COR-L47 (cell line): ENCODE measurements at places on chromosomes 5 and 9.

GRCh38 chr9:135474915-135475314 lies 4.7 kb upstream of the PPP1R26 start:
- DNase-seq: no peak

- no peak for DNase-seq
These were observed 40.2 kb upstream of the ARAP3 start for GRCh38 chr5:141722266-141722665.

GRCh38 chr5:54785729-54786591 lies 199.4 kb downstream of the ESM1 start:
- peak; percentile 40 for DNase-seq

DNA sequence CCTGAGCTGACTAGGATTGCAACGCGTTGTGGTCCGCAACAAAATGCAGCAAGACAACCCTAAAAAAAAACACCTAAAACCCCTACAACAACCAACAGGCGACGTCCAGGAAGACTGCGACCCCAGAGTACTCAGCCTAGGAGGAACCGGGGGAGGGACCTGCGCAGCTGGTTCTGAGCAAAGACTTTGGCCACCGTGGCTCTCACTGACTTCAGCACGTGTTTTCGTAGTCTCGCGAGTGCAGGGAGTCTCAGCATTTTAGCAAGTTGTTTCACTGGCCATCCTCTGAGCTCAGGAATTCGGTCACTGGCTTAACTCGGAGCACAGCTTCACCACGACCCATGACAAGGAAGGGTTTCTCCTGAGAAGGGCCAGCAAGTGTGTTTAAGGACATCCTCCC lies 8.6 kb upstream of the ZDHHC11 start:
- DNase-seq: no peak

GRCh38 chr5:404666-405241 lies 38.2 kb upstream of the EXOC3 start:
- DNase-seq: no peak

GRCh38 chr5:61638476-61638875 lies 306.4 kb downstream of the ZSWIM6 start:
- DNase-seq: no peak

DNA sequence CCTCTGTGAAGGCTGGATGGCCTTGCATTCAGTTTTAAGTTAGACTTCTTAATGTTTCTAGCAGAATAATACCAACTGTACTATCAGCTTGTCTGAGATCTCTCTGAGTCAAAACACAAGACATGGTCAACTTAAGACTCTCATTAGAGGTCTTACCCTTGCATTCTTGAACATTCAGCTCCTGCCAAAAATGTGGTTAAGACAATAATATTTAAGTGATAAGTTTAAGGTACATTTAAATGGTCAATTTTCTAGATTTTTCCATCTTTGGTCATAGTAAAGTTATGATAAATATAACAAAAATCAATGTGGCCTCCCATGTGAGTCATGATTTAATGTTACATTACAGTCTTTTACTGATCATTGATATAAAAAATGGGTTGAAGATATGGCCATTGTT lies 75.0 kb downstream of the NR2F1 start:
- DNase-seq: no peak

DNA sequence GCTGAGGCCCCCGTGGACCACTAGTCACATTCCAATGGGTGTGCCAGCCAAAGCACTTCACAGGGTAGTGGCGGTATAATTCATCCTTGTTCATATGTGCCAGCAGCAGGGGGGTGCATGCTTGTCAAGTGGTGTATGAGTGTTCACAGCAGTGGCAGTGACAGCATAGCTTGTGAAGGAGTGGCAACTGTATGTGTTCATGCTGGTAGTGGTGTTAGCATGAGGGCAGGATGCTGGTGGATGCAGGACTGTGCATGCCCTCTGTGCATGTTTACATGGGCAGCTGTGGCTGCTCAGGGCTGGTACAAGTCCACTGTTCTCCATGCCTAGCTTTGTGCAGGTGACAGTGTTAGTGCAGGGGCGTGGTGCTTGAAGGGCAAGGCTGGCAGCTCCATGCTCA lies 253.4 kb upstream of the DMAC1 start:
- no peak for DNase-seq

DNA sequence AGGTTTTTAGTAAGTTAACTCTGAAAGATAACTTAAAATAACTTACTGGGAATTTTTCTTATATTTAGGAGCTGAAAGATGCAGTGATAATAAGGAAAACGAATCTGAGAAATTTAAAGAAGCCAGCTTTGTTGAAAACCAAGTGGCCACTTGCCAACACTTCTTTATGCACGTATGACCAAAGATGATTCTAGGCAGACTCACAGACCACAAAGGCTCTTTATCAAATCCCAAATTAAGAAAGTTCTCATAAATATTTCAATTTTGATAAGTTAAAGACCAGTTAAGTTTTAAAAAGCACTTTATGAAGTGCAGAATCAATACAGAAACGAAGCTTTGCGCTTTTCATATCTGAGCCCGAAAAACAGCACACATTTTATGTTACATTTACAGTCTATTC lies 1.5 kb downstream of the AFF4 start:
- DNase-seq: peak; percentile 3

DNA sequence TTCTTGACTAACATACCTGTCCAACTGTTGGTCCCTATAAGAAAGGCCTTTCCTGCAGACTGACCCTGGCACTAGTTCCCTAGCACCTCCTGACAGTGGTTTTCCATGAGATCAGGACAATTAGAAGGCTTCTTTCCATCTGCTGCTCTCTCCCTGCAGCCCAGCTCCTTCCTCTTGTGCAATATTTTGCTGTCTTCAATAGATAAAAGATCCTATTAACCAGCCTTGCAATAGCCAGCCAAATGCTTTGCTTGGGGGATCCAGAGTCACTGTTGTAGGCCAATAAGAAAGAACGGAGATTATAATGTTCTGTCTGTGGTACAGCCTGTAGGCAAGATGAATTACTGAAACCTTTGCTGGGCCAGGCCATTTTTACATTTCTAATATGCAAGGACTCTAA lies 18.4 kb upstream of the NME5 start:
- no peak for DNase-seq

GRCh38 chr5:179865491-179866240 lies 7.0 kb upstream of the MRNIP start:
- no peak for DNase-seq

GRCh38 chr5:105304859-105305258 lies 1742.3 kb upstream of the NUDT12 start:
- DNase-seq: no peak

DNA sequence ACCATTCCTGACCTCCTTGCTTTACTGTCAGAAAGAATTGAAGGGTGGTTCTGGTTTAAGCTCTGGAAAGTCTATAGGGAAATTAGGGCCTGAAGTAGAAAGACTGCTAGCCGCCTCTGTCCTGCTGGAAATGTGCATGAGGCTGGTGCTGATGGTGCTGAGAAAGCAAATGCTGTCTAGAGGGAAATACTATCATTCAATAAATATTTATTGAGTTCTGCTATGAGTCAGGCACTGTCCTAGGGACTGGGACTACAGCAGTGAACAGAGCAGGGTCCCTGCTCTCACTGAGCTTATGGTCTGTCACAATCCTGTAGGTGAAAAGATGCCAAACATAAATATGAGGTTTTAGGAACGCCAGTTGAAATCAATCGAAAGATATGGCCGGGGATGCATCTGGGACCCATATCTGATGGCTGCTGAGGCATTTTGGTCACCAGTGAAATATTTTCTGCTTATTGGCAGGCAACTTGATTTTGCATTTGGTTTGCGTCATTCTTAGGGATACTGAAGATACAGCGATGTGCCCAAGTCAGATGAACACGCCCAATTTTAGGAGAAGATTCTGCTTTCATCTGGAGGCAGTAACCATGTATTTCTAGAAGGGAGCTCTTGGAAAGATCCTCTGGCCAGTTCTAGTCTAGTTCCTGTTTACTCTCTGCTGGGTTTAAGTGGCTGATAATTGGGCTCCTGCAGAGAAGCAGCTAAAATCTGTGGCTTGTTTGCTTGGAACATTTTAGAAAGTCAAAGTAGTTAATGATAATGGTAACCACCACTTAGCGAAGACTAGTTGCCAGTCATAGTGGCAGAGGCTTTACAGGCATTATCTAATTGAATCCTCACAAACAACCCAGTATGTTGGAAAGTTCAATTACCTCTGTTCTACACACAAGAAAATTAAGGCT lies 73.3 kb downstream of the INSYN2B start:
- DNase-seq: peak; percentile 76

DNA sequence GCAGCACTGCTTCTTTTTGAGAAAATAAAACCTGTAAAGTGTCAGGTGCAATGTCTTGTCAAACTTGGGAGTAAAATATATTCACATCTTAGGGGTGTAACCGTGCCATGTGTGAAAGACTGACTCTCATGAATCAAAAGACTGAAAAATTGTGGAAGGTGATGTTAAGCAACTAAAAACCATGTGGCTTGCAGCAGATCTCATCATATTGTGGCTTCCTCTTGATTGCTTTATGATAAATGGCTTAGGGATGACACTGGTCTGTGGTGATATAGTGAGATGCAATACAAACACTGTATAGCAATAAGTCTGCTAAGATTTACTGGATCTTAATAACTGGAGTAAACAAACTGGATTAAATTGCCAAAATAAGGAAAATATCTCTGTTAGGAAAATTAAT lies 321.6 kb downstream of the EDIL3 start:
- DNase-seq: no peak

DNA sequence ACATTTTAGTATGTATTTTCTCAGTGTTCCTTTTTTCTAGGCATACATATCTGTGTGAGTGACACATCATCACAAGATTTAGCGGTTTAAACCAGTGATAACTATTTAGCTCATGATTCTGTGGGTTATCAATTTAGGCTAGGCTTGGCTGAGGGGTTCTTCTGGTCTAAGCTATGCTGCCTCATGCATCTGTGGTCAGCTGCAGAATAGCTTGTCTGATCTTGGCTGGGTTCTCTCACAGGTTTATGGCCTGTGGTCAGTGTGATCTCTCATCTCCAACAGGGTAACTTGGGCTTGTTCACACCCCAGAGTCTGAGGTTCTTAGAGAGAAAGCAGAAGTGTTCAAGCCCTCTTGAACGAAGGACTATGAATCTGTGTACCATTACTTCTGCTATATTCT lies 363.3 kb downstream of the KDM4C start:
- no peak for DNase-seq

- DNase-seq: no peak
These were observed 15.6 kb upstream of the GNA14 start for GRCh38 chr9:77663754-77664153.

DNA sequence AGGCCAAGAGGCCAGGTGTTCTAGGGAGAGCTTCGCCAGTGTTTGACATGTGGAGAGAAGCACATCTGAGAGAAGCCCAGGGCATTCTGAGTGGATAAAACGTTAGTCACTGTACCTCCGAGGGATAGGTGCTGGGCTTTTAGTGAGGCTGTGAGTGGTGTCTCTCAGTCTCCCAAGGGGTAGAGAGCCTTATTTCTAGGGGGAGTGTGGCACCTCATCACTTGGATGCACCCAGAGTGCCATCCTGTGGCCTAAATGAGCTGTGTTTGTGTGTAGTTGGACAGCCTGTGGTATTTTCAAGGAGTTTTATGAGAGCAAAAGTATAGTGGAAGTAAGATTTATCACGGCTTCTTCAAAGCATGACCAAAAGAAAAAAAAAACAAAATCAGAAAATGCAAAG lies 1046.9 kb upstream of the WWC1 start:
- no peak for DNase-seq
